KG1 (cell line): ENCODE measurements at places on chromosomes 2 and 18.

- DNase-seq: no peak
Observed at GRCh38 chr2:36554531-36554930, 43.4 kb downstream of the FEZ2 start.

GRCh38 chr2:62938126-62938525, 112.5 kb upstream of the OTX1 start:
- no peak for DNase-seq

DNA sequence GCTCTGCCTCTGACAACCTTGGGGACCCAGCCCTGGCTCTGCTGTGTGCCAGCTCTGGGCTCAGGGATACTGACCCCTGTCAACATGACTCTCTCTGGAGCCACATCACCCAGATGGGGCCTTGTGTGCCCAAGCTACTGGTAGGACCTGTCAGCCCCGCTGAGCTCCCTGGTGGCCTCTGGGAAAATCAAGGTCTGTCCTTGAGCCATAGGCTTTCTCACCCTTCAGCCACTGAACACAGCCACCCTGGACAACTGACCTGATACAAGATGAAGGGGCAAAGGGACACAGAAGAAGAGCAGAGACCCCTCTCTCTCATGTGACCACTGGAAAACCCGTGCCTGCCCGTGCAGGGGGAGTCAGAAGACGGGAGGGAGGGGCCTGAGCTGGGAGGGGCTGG, 7.8 kb downstream of the CCDC74A start:
- DNase-seq: no peak

DNA sequence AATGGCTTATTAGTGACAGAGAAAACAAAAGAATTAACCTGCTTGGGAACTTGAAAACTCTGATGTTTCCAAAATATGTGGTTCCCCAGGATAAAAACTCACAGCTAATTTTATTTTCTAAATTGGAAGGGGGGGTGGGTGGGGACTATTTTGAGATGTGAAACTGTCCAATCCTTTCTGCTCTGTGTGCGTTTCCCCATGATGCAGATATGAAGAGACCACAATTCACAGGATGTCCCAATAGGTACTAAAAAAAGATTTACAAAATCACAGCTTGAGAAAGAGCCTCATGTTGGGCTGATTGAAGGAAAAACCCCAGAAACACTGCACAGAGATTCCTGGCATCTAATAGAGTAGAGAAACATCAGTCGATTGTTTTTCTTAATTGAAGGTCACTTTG, 273.2 kb downstream of the ARHGAP15 start:
- no peak for DNase-seq

DNA sequence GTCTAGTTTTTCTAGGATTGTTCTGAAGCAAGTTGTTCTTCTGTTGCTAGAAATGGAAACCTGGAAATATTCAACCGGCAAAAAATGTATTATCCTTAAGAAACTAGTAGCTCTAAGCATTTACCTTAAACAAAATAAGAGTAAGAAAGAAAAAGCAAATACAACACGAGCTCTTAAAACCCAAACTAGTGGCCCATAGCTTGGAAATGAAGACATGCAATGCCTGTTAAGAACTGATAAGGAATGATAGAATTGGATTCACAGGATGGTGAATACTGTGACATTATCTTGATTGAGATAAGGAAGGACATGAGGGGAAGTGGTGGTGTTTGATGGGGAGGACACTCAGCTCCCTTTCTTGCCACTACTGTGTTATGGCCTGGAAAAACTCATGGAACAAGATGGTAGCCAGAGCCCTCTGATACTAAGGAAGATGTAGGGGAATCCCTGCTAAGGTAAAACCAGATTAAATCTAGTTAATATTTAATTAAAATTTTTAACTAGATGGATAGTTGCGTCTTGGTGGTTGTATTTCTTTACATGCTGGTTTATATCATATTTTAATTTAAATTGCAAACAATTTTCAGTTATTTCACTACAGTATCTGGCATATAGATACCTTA, 193.8 kb downstream of the LPIN1 start:
- no peak for DNase-seq

DNA sequence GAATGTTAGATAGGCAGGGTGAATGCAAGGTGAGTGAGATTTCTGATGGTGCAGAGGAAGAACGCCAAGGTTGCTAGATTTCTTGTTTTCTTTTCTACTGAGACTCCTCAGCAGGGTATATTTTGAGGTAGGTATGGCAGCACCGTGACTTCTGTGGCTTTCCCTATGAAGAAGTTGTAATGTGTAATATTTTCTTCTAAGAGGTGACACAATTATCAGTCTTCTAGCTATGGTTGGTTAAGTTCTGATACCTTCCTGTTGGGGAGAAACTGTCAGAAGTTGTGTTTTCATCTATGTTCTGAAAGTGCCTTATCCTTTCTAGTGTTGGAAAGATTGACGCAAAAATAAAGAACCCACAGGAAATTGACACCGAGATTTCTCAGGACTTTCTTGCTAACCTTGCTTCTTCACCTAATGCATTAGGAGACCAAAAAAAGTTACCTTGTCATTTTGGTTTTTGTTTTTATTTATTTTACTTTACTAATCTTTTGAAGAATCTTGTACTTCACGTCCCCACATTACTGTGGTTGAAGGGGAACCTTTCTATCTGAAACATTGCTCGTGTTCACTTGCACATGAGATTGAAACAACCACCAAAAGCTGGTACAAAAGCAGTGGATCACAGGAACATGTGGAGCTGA, 11.9 kb downstream of the IL18R1 start:
- DNase-seq: no peak

DNA sequence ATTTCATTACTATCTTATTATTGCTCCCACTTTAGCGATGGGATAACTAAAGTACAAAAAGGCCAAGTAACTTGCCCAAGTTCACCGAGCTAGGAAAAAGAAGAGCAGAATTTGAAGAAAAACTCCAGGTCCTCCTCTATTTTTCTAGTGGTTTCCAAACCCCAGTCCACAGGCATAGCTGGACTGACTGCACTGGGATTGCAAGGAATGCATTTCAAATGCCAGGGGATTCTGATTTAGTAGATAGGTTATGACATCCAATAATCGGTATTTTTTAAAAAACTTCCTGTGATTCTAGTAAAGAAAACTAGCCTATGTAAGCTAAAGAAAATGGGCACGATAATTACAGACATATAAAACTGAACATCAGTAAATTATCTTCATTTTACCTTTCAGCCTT, 62.7 kb upstream of the GALNT5 start:
- no peak for DNase-seq
